GM23248 (cell line): ENCODE measurements at places on chromosomes 5 and 9.

GRCh38 chr5:180799902-180800801, 2.5 kb downstream of the MGAT1 start:
- peaks cover 69% of the 10 kb centered on the region for H3K4me1 ChIP-seq
- H3K36me3 ChIP-seq: 0 out of 2 replicates have a peak, but pooled peaks cover 4% of the 10 kb centered on the region
- H3K27me3 ChIP-seq: no peaks in the 10 kb centered on the region
- DNase-seq: peak; percentile 89
- H3K27ac ChIP-seq: peak overlapping the region; percentile 97

DNA sequence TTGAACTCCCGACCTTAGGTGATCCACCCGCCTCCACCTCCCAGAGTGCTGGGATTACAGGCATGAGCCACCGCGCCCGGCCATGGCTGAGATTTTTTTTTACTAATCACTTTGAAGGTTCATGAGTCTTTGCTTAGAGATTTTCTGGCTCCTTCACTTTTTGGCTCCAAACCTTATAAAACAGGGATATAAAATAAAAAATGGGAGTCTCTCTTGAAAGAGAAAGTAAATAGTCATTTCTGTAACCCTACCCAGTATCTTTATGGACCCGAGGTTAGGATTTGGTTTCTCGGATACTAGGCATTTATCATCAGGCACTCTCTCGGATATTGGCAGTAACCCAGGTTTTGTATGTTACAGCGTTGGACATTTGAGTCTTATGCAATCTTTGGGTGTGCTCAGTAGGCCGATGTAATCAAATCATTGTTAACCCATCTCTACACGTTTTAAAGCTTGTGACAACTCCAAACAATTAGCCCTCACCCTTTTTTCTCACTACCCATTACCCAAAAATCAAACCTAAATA, 25.3 kb downstream of the STXBP1 start:
- H3K36me3 ChIP-seq: no peaks in the 10 kb centered on the region
- 0 out of 2 replicates have a peak, but pooled peaks cover 5% of the 10 kb centered on the region for H3K4me1 ChIP-seq
- H3K4me3 ChIP-seq: peak overlapping the region; percentile 65
- H3K27ac ChIP-seq: peak overlapping the region; percentile 71
- DNase-seq: peak; percentile 94

GRCh38 chr9:26833792-26834191, 58.8 kb downstream of the CAAP1 start:
- peak; percentile 14 for DNase-seq
- H3K4me1 ChIP-seq: no peaks in the 10 kb centered on the region
- H3K27ac ChIP-seq: no peak overlapping the region
- no peaks in the 10 kb centered on the region for H3K27me3 ChIP-seq
- H3K4me3 ChIP-seq: no peak overlapping the region
- H3K36me3 ChIP-seq: no peaks in the 10 kb centered on the region

DNA sequence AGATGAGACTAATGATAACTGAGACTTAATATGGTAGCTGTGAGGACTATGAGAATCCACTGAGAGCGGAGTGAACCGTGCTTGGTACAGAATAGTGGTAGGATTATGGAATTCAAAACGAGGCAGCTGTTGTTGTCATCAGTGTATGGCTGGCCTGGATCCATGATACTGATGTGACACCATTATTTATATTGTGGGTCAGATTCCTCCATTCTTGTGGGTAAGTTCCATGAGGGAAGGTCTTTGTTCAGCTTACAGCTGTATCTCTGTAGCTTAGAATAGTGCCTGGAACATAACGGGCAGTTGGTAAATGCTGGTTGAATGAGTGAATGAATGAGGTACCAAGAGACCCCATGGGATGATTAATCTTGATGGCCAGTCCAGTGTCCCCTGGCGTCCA, 61.8 kb downstream of the ACER2 start:
- H3K36me3 ChIP-seq: no peaks in the 10 kb centered on the region
- no peak for DNase-seq
- H3K4me1 ChIP-seq: peaks cover 10% of the 10 kb centered on the region; the same call in 1 of the 2 replicates
- H3K27ac ChIP-seq: no peak overlapping the region
- H3K4me3 ChIP-seq: no peak overlapping the region

DNA sequence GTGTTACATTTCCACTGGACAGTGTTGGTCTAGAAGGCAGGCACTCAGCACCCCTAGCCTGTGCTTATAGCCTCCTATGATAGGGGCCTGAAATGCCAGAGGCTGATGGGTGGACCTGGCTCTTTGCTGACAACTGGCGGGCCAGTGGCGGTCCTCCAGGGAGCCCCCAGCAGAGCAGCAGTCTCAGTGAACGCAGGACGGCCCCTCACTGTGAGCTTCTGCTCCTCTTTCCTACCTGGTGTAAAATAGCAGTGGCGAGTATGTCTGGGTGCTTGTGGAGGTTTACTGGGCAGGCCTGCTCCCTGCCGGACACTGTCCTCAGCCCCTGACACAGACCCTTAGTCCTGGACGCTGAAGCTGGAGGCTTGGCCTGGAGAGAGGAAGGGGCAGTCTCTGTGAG, 3.3 kb upstream of the SEC16A start:
- peaks cover 7% of the 10 kb centered on the region; the same call in 1 of the 2 replicates for H3K4me1 ChIP-seq
- H3K4me3 ChIP-seq: no peak overlapping the region
- no peak for DNase-seq
- H3K36me3 ChIP-seq: no peaks in the 10 kb centered on the region
- no peaks in the 10 kb centered on the region for H3K27me3 ChIP-seq
- no peak overlapping the region for H3K27ac ChIP-seq
